ELR (cell line): ENCODE measurements at places on chromosomes 3 and 15.

DNA sequence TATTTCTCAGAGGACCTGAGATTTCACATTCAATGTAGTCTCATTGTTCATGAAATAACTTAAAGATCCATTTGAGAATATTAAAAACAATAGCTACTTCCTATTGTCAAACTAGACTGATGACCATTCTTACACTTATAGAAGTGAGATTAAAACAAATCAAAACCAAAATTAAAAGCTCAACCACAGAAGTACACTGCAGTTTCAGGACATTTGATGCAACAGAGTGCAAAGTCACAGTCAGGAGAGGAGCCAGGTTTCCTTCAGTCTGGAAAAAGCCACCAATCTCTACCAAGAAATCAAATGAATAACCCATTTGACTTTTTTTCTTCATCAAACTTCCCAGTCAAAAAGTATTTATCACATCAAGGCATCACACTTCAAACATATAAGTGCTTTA is 5.5 kb downstream of the CCPG1 start:
- no peak for DNase-seq

DNA sequence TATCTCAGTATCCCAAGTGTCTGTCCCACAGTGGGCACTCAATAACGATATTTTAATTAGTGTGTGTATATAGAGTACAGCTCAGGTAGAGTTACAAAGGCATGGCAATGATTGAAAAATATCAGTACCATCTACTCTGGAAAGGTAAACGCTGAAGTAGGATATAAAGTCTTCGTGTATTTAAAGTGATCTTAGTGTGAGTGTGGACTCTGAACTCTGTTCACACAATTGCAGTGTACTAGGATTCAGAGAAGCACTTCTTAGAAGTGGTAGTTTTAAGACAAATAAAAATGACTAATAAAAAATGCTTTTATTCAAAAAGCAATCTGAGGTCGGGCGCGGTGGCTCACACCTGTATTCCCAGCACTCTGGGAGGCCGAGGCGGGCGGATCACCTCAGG is 62.9 kb upstream of the RAP2B start:
- no peak for DNase-seq

- no peak for DNase-seq
Observed at GRCh38 chr15:100595964-100596363, 6.0 kb downstream of the LINS1 start.

DNA sequence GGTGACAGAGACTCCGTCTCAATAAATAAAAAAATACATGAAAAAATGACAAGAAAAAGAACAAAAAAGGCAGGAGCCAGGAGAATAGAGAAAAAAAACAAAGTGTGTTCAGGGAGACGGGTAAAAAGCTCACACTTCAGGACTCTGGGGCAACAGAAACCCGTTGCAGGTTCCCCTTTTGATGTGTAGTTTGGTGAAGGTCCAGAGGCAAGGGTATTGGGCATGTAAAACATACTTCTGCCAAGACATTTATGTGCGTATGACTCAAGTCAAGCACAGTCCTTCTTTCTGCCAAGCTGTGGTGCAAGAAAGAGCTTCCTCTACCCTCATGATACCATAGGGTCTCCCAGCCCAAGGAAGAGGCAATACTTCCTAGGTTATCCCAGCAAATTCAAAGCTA is 33.4 kb upstream of the STRIT1 start:
- DNase-seq, result no peak

DNA sequence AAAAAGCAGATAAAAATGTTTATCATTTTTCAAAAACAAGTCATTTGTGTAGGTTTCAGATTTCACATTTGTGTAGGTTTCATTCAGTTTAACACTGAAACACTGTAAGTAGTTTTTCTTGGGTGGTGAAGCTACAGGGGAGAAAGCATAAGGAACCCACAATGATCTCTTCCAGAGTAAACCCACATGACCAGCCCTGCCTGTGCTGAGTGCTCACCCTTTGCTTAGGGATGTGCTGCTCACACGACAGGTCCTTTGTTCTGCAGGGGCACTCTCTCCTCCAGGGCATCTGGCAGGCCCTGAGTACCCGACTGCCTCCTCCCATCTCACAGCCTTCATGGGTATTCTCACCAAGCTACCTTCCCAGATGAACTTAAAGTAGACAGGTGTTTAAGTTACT is 28.9 kb downstream of the ZXDC start:
- no peak for DNase-seq

GRCh38 chr3:177777699-177778098 is 580.4 kb upstream of the TBL1XR1 start:
- peak; percentile 76 for DNase-seq

GRCh38 chr15:48244921-48245320 is 38.8 kb downstream of the SLC12A1 start:
- peak; percentile 43 for DNase-seq

DNA sequence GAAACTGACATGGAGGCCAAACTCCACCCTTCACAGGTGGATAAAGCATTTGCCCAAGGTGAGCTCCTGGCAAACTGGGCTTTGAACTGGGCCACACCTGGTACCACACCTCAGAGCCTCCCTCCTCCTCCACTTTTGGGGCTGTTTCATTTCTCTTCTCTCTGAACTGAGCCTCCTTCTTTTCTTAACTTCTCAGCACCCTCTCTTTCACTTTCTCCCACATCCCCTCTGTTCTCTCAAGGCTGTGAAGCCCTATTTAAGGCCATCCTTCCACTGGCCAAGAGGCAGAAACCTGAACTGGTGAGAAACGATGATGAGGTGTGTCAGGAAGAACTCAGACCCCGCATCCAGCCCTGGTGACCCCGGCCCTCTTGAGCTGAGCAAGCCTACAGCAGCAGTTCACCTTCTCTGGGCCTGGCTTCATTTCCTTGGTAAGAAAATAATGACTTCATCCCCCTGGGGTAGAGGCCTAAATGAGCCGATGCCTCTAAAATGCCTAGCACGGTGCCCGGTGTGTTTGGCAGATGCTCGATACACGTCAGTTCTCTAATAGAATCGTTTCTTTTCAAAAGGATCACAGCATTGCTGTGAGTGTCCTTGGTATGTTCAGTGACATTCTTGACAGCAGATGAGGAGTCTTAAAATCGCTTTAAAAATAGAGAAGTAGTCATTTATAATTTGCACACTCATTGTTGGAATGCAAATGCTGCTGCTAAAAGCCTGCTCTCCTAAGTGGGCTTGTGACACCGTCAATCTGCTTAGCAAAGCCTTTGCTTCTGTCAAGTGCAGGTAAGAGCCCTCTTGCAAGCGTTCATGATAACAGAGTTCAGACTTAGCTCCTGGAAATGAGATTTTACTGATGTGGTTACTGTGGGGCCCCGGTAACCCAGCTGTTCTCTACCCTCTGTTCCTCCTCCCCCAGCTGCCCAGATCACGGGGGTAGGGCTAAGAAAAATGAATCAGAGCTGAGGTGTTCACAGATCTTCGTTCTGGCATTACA is 97.7 kb upstream of the ATP2B2 start:
- DNase-seq, result no peak

- no peak for DNase-seq
Observed at GRCh38 chr3:37337481-37337880, 163.1 kb upstream of the LRRFIP2 start.

- peak; percentile 92 for DNase-seq
Observed at GRCh38 chr15:90414408-90415028, 26.5 kb downstream of the IQGAP1 start.

GRCh38 chr15:57218826-57219576 is 157.3 kb upstream of the CGNL1 start:
- peak; percentile 90 for DNase-seq

GRCh38 chr3:8625991-8626390 is 18.6 kb downstream of the SSUH2 start:
- DNase-seq, result peak; percentile 22

DNA sequence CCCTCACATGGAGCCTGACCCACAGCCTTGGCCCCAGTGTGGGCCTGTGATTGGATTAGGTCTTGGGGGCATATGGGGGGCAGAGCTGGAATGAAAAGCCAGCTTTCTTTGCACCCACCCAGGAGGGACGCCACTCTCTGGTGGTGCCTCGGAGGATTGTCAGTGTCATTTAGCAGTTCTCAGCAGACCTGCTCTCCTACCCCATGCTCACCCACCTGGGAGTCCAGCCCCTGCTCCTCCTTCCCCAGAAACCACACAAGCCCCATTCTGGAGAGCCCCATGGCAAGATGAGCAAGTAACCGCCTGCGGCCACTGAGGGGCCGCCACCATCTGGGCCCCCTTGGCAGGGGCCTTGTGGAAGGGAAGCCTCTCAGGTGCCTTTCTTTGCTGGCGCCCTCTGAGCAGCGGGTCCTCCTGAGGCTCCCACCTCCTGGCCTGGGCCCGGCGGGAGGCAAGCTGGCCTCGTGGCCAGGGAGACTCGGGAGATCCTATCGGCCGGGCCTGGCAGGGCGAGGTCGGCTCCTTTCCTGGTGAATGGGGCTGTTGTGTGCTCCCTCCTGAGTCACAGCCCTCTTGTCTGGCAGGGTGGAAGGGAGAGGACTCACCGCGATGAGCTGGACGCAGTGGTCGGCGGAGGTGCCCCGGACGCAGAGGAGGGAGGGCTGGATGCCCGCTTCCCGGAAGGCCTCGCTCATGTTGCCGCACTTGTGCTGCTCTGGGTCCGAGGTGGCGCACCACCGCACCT is 2.3 kb downstream of the MELTF start:
- DNase-seq, result peak; percentile 31

- no peak for DNase-seq
Observed at GRCh38 chr3:115930922-115931321, 307.6 kb downstream of the GAP43 start.

- no peak for DNase-seq
Observed at GRCh38 chr3:13292375-13292774, 127.7 kb downstream of the NUP210 start.

GRCh38 chr3:173893066-173893465 is 495.5 kb downstream of the NLGN1 start:
- peak; percentile 93 for DNase-seq

GRCh38 chr15:42107473-42107872 is 13.1 kb upstream of the PLA2G4D start:
- no peak for DNase-seq

- DNase-seq, result peak; percentile 72
Observed at GRCh38 chr3:128133273-128133883, 9.8 kb upstream of the RUVBL1 start.

- DNase-seq, result no peak
Observed at GRCh38 chr15:78360958-78361718, 21.0 kb downstream of the CRABP1 start.

GRCh38 chr3:67001086-67001861 is 3.2 kb downstream of the KBTBD8 start:
- no peak for DNase-seq

- no peak for DNase-seq
Observed at GRCh38 chr15:78263351-78263781, 996 bp upstream of the DNAJA4 start.

DNA sequence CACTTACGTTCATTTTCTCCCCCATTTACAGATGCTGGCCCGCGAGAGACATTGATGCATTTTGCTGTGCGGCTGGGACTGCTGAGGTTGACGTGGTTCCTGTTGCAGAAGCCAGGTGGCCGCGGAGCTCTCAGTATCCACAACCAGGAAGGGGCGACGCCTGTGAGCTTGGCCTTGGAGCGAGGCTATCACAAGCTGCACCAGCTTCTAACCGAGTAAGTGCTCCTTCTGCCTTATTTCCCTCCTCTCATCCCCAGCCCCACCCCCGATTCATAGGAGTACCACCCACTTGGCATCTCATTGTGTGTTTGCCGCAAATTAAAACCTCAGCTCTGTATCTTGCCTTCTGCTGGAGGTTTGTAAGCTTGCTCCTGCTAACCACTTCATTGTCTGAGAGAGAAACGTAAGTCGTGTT is 163.3 kb downstream of the AKAP13 start:
- no peak for DNase-seq

DNA sequence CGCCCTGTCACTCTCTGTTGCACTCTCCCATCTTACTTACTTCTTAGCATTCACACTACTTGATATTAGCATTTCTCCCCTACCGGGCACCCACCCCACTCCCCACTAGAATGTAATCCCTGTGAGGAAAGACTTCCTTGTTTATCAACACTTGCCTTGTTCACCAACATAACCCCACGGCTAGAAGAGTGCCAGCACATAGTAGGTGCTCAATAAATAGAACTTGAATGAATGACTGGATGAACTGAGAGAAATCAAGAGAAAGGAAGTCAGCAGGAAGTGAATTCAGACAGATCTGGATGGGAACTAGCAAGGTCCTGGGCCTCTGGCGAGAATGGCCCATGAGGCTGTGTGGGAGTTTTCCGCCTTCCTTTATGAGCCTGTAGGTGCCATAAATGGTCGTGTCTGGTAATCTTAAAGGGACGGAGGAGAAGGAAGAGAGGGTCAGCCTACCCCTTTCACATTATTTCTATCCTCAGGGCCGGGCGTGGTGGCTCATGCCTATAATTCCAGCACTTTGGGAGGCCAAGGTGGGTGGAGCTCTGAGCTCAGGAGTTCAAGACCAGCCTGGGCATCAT is 42.4 kb upstream of the HERC1 start:
- DNase-seq, result no peak

- no peak for DNase-seq
Observed at GRCh38 chr3:152384412-152384811, 115.7 kb downstream of the MBNL1 start.

DNA sequence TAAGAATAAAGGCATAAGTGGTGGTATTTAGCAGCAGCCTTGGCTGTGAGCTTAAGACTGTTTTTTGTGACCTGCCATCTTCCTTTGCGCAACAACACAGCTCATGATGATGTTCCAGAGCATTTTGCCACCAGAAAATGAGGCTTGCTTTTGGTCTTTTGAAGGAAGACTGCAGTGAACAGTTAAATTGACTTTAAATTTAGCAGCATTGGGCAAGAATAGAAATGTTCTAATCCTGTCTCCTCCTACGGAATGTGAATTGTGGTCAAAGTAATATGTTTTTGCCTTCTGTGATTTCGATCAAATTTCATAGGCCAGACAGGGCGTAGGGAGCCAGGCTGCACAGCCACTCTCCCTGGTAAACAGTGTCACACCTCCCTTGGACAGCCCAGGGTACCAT is 460.7 kb upstream of the RASGRP1 start:
- DNase-seq, result no peak

GRCh38 chr15:40328751-40329150 is 5.3 kb downstream of the INAFM2 start:
- DNase-seq, result no peak

- no peak for DNase-seq
Observed at GRCh38 chr3:10939556-10939955, 53.0 kb upstream of the SLC6A1 start.

DNA sequence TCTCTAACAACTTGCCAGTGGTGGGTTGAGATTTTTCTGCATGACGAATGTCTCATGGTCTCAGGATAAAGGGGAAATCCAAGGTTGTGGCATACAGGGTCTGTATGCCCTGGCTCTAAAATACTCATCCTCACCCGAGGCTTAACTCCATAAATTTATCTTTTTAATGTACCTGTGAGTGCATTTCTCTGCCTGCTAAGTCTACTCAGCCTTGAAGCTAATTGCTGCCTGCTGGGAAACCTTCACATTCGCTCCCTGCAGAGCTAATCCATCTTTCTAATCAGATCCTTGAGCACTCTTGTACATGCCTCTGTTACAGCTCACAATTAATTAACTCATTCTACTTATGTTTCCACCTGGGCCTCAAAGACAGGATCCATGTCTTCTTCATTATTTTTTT is 93.8 kb downstream of the CMSS1 start:
- DNase-seq, result no peak
